ENCODE measurements at places on chromosomes 1 and 21.

- DNase-seq: no peak
Observed at GRCh38 chr1:66788231-66788939, 12.7 kb downstream of the INSL5 start.

DNA sequence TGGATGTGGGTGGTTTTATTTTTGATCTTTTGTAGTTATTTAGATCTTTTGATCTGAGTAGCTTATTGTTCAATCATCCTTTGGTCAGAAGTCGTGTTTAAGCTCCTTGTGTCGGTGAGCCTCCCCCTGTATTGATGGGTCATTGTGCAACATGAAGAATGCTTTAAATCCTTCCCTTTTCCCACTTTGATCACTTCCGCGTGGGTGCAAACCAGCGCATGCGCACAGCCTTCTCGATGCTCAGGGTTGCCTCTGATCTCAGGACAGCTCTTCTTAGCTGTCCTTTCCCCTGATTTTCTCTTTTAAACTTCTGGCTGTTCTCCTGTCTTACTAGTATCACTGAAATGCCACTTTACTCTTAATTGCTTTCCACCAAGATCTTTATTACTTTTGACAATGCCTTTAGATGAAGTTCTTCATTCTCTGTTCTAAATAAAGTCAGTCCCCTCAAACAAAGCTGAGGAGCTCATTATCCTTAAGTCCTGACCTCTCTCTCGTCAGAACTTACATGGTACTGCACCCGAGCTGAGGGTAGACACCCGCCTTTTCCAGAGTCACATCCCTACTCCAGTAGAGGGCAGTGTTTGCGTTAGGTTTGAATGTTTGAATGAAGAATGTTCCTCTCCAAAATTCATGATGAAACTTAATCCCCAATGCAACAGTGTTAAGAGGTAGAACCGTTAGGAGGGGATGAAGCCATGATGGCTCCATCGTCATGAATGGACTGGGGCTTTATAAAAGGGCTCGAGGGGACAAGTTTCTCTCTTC, 547.9 kb upstream of the TMPRSS15 start:
- DNase-seq: no peak

DNA sequence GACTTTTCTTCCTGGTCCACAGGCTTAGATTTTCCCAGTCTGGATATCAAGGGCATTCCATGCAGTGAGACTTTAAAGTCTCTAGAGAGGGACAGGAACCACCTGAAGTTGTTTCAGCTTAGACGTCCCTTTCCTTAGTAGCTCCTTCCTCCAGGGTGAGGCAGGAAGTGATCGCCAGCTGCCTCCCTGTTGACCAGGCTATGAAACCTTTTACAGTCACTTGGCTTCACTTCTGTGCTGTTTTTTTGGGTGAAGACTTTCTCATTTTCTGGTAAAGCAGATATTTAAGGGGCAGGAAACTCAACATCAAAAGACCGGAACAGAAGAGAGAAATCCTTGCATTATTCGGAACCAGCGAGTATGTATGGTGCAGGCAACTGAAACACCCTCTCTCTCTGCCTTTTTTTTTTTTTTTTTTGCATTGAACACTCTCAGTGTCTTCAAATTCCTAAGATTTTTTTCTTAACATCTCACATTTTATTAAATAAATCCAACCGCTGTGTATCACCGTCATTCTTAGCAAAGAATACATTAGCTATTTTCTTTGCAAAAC, 234.6 kb upstream of the IRF2BP2 start:
- DNase-seq: no peak

- no peak for DNase-seq
Observed at GRCh38 chr1:74857676-74858075, 124.7 kb downstream of the TYW3 start.

- DNase-seq: no peak
Observed at GRCh38 chr1:67741736-67742135, 56.7 kb downstream of the GADD45A start.

GRCh38 chr1:39898648-39899603, 2.8 kb downstream of the MYCL start:
- DNase-seq: peak; percentile 43

DNA sequence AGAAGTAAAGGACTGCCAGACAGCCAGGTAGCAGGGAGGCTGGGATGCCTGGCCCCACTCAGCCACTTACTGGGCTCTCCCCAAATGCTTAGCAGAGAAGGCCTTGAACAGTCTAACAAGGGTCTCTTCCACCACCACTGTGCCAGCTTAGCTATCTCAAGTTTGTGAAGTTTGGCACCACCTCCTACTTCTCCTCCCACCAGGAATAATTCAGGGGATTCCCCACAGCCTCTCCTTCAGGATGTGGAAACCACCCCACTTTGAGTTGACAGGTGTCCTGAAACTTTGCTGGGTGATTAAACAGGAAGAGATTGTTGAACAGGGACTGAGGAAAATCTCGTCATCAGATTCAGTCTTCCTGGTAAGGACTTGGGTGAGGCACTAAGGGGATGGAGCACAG, 59.4 kb upstream of the ATP1B1 start:
- DNase-seq: no peak

GRCh38 chr1:52641307-52641706, 8.3 kb downstream of the SHISAL2A start:
- DNase-seq: no peak

DNA sequence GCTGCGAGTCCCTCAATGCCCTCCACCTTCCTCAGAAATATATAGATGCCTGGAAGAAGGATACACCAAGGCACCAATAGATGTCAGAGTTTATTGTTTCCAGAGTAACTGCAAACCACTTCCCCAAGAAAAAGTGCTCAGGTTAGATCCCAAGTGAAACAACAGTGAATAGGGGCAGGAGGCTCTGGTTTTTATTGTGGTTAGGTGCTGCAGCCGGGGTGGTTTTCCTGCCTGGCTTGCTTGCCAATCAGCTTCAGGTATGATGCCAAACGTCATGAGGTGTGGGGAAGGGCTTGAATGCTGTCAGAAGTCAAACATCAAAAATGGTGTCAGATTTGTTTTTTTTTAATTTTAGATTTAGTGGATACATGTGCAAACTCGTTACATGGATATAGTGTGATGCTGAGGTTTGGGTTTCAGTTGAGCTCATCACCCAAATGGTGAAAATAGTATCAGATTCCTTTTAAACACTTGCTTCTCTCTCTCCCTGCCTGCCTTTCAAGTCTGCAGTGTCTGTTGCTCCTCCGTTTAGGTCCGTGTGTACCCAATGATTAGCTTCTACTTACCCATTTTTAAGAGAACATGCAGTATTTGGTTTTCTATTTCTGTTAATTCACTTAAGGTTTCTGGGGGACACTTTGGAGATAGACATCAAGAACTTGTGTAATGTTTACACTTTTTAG, 1317.0 kb downstream of the MRPL39 start:
- no peak for DNase-seq

GRCh38 chr1:234429434-234429806, 49.6 kb downstream of the TARBP1 start:
- no peak for DNase-seq

GRCh38 chr1:178682429-178682828, 42.6 kb upstream of the RALGPS2 start:
- DNase-seq: peak; percentile 44

GRCh38 chr1:207810173-207810572, 58.3 kb downstream of the CD46 start:
- peak; percentile 65 for DNase-seq

DNA sequence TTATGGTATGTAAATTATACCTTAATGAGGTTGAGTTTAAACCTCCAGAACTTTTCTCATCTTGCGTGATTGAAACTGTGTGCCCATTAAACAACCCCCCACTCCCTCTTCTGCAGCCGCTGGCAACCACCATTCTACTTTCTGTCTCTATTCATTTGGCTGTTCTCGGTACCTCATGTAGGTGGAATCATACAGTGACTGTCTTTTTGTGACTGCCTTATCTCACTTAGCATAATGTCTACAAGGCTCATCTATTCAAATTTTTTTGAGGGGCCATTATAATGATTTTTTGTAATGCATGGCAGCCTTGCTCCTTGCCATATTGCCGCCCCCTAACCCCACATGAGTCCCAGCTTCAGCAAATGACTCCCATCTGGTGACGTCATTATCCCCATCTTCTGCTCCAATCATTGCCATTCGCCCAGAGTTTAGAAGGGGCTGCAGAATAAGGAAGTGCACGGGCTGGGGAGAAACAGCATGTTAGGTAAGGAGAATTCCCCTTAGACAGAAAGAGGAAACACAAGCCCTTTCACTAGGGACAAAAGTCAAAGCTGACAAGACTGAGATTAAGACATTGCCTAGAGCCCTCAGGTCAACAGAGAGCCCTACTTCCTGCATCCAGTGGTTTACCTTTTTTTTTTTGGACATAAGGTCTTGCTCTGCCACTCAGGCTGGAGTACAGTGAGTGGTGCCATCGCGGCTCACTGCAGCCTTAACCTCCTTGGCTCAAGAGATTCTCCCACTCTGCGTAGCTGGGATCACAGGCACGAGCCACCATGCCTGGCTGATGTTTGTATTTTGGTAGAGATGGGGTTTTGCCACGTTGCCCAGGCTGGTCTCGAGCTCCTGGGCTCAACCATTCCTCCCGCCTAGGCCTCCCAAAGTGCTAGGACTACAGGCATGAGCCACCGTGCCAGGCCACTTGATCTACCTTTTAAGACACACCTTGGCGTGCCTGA, 78.4 kb upstream of the ERRFI1 start:
- DNase-seq: no peak

- no peak for DNase-seq
Observed at GRCh38 chr1:25863486-25864262, 4.4 kb upstream of the AUNIP start.

DNA sequence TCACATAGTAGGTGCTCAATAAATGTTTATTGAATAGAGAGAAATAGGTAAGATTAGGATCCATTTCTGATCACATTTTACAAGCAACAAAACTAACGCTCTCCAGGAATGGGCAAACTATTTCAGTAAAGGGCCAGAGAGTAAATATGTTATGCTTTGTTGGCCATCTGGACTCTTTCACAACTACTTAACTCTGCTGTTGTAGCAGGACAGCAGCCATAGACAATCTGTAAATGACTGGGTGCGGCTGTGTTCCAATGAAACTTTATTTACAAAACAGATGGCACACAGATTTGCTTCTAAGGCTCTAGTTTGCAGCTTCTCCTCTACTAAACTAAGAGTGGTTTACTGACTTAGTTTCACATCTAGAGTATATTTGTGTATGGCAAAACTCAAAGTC, 83.0 kb upstream of the BACH1 start:
- DNase-seq: peak; percentile 47
